Regular cardiac myocyte (primary cell): ENCODE measurements at places on chromosomes 3 and 15. TPM values are rescaled to one million over a fixed set of nuclear protein-coding genes. Genes with fewer than 3 reads are reported as not detected.

CFAP100 gene
- total RNA-seq: not detected in 2 replicates

SCN11A gene
- total RNA-seq: under 0.01 TPM in 1 of 2 replicates, not detected in the other

CACNA2D3 gene
- 0.19 and 0.85 TPM in 2 replicates for total RNA-seq

ZNF148 gene
- total RNA-seq: 31.4 and 46.2 TPM in 2 replicates

TIMP4 gene
- total RNA-seq: 0.77 and 2.3 TPM in 2 replicates

INSYN1 gene
- total RNA-seq: 1.5 and 1.7 TPM in 2 replicates

MELTF gene
- 5.2 and 24.2 TPM in 2 replicates for total RNA-seq

OIP5 gene
- 2.3 and 14.6 TPM in 2 replicates for total RNA-seq

AGBL1 gene
- total RNA-seq: not detected in 2 replicates

GOLGA8M gene
- total RNA-seq: 0.19 and 0.56 TPM in 2 replicates

CCDC9B gene
- 16.9 and 18.0 TPM in 2 replicates for total RNA-seq

PLSCR1 gene
- 44.1 and 50.2 TPM in 2 replicates for total RNA-seq

SCAP gene
- 54.4 and 55.8 TPM in 2 replicates for total RNA-seq

CDHR4 gene
- not detected in 2 replicates for total RNA-seq

CERS3 gene
- not detected in 2 replicates for total RNA-seq

TERB2 gene
- total RNA-seq: not detected in 2 replicates

RTP1 gene
- under 0.01 TPM in 1 of 2 replicates, not detected in the other for total RNA-seq

PRSS50 gene
- total RNA-seq: not detected in 2 replicates

HDC gene
- not detected in 2 replicates for total RNA-seq

CLDN18 gene
- total RNA-seq: not detected in 2 replicates

NMNAT3 gene
- total RNA-seq: 0.19 and 1.1 TPM in 2 replicates

QTRT2 gene
- total RNA-seq: 13.2 and 24.5 TPM in 2 replicates

ADAMTSL3 gene
- total RNA-seq: 0.38 and 1.7 TPM in 2 replicates

LRRIQ4 gene
- 0.19 TPM in 1 of 2 replicates, not detected in the other for total RNA-seq

NOX5 gene
- total RNA-seq: under 0.01 and 0.28 TPM in 2 replicates
